HFFc6 (cell line): ENCODE measurements at places on chromosomes 4 and X. TPM values are rescaled to one million over a fixed set of nuclear protein-coding genes. Genes with fewer than 3 reads are reported as not detected.

Gene REST
- total RNA-seq = 53.4 and 54.2 TPM in 2 replicates

DNA sequence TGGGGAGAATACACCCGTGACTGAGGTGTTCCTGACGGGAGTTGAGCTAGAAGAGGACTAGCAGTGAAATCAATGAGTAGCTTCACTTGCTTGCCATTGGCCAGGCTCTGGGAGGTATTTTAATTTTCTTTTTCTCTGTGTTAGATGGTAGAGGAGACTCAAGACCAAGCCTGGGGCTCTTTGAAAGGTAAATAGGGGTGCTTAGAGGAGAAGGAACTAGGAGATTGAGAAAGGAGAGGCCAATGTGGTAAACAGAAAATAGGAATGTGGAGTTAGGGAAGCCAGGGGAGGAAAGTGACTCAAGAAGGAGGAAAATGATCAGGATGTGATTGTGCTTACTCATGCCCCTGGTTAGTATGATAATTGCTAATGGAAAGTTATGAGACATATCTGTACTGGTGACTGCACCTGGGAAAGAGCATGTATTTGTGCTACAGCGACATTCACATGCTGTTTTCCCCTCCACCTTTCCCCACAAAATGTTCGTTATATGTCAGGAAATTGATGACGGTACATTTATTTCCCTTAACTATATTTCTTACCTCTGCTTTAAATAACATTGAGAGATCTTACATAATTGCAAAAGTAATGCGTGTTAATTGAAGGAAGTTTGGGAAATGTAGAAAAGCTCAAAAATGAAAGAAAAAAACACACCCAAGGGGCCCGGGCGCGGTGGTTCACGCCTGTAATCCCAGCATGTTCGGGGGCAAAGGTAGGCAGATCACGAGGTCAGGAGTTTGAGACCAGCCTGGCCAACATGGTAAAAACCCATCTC lies 16.9 kb upstream of the LRBA start:
- DNase-seq = peak; percentile 62
- peak overlapping the region; percentile 17; the same call in 1 of the 2 replicates for H3K4me3 ChIP-seq
- no peaks in the 10 kb centered on the region; the same call in 1 of the 2 replicates for H3K27me3 ChIP-seq
- H3K36me3 ChIP-seq = no peaks in the 10 kb centered on the region
- H3K4me1 ChIP-seq = peaks cover 21% of the 10 kb centered on the region

DNA sequence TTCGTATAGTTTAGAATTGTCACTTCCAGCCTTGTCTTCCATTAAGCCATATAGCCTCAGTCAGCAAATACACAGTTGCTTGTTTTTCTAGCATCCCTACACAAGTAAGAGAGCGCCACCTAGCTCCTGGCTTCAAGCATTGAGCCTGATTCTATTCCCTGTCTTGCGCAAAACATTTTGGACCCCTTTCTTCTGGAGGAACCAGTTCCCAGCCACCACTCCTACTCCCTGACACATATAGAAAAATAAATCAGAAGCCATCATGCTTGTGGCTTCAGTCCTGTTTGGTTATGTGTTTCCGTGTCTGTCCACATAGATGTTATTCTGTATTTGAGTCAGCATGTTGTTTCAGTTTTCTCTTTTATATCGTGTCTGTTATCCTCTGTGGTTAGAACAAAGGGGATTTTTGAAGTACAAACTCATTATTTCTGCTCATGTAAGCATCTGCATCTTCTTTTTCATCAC lies 59.9 kb downstream of the GK start:
- DNase-seq = peak; percentile 55
- H3K4me3 ChIP-seq = no peak overlapping the region
- no peaks in the 10 kb centered on the region; the same call in 1 of the 2 replicates for H3K27me3 ChIP-seq
- H3K27ac ChIP-seq = no peak overlapping the region
- H3K36me3 ChIP-seq = no peaks in the 10 kb centered on the region

DNA sequence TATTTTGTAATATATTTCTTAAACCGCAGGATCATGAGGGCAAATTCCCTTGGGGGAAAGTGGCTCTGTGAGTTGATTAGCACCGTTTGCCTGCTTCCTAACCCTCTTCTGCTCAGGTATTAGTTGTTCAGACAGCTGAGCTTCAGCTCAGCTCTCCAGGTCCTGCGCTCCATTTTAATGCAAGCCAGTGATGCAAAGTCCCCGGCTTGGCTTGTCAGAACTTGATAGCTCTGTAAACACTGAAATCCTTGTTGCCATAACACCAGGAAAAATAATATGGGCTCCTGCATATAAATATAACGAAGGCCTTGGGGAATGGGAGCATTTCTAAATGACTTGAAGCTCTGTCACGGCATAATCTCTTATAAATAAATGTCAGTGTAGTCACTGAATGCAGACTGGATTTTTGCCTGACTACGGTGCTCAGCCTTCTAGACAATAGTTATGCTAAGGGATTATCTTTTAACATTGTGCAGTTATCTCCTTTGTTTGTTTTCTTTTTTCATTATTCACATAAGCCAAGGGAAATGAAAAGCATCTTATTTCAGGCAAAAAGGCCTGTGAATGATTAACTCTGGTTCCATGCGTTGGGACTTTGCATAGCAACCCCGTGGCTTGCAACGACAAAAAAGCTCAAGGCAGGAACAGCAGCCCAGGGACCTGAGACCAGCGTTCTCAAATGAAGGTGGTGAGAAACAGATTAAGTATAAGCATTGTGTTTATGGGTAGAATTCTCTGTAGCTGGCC lies 253.2 kb downstream of the SPRY1 start:
- H3K27me3 ChIP-seq = no peaks in the 10 kb centered on the region
- no peaks in the 10 kb centered on the region for H3K36me3 ChIP-seq
- H3K4me1 ChIP-seq = peaks cover 32% of the 10 kb centered on the region
- DNase-seq = peak; percentile 77
- peak overlapping the region; percentile 72 for H3K4me3 ChIP-seq

Gene TMEM31
- not detected in 3 replicates for total RNA-seq
